ENCODE measurements at places on chromosomes 16 and 17.

DNA sequence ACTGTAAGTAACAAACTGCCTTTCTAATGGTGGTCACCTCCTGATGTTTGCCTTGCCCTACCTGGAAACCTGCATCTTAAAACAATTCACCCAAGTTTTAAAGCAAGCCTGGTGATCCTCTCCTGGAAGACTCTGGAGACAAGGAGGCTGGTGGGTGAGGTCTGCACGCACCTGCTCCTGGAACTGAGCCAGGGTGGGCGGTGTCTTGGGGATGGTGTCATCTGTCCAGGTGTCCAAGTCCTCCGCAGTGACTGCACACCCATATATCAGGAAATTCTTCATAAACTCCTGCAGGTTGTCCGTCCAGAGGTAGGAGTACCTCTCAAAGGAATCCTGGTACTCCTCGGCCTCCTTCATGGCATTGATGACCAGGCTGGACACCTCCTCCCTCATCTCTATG, 44.9 kb downstream of the DNAH17 start:
- no peak for DNase-seq

DNA sequence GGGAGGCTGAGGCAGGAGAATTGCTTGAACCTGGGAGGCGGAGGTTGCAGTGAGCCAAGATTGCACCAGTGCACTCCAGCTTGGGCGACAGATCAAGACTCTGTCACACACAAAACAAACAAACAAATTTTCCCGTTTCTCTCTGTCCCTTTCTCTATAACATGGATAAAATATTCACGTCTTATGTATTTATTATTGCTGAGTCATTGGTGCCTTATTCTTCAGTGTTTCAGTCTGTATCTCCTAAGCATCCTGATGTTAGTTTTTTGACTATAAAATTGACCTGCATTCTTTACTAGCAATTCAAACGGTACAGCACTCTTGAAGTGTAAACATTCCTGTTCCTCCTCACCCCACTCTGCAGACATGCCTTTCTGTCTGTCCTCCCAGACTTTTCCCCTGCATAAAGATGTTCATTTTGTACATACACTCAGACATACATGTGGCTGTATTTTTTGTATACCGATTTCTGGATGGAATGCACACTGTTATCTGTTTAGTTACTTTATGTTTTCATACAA, 16.4 kb downstream of the DHODH start:
- DNase-seq = no peak

DNA sequence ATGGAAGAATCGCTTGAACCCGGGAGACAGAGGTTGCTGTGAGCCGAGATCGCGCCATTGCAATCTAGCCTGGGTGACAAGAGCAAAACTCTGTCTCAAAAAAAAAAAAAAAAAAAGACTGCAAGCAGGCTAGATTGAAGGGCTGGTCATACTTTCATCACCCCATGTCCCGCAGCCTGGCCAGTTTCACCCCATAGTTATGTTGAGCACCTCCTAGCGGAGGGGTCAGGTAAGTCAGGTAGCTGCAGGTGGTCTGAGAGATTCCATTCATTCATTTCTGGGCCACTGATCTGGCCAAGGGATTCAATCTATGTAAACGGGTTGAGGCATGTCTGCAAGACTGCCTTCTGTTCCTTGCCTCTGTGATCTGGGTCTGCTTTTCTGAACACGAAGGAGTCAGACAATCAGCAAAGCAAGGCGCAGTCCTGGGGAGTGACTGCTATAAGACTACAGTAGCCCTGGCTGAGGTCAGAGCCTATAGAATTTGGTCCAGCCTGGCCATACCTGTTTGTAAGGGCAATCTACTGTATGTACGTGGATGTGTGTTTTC, 23.6 kb upstream of the BPTF start:
- DNase-seq = no peak

DNA sequence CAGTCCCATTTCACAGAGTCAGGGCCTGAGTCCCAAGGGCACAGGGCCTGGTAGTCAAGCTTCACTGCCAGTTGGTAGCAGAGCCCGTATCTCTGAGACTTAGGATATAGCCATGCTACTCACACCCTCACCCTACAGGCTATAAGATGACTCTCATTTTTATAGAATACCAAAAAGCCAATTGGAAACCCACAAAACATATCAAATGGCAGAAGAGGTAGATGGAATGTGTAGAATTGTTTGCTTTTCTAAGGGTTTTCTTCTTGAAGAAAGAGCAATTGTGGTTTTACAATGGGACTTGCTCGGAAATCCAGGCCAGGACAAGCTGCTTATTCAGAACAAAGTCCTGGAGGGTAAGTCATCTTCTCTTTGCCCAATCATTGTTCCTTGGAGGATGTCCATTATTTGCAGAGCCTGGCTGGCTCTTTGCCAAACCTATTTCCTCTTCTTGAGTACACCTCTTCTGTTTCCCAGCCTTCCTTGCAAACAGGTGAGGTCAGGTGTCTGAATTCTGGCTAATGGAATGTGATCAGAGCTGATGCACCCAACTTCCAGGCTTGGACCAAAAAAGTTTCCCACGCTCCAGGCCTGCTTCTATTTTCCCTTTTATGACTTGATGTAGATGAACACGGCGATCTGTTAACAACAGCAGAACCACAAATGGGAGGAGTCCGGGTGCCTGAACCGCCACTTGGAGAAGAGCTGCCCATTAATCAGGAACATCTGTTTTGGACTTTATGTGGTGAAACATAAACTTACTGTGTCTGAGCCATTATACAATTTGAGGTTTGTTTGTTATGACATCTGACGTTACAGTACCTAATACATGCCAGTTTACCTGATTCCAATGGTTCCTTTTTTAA, 16.9 kb upstream of the CCL22 start:
- peak; percentile 20 for DNase-seq

DNA sequence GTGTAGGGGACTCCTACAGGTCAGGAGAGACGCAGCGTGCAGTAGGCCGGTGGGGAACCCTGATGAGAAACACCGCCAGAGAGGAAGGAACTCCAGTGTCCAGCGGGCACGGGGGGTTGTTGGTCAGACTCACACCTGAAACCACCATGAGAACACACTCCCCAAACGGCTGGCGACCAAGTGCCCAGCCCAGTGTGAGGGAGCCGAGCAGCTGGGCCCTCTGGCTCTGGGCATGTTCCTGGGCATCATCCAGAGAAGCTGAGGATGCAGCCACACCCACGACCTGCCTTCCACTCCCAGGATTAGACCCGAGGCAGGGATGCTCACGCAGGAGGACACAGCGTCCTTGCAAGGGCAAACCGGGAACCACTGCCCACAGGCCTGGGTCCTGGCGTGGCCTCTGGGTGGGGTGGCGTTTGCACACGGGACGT, 108.3 kb upstream of the ZNF750 start:
- no peak for DNase-seq

- no peak for DNase-seq
Observed at GRCh38 chr16:24414534-24414933, 124.8 kb upstream of the RBBP6 start.

- no peak for DNase-seq
Observed at GRCh38 chr16:30023586-30023985, 588 bp downstream of the C16orf92 start.

GRCh38 chr17:43846963-43847371, at the start of gene CD300LG:
Gene CD300LG (plus strand): TSS chr17:43847176. CDS start chr17:43847217, 41 bp downstream.
- DNase-seq = peak; percentile 54

- DNase-seq = no peak
Observed at GRCh38 chr16:29231244-29231643, 175.3 kb downstream of the NPIPB11 start.

DNA sequence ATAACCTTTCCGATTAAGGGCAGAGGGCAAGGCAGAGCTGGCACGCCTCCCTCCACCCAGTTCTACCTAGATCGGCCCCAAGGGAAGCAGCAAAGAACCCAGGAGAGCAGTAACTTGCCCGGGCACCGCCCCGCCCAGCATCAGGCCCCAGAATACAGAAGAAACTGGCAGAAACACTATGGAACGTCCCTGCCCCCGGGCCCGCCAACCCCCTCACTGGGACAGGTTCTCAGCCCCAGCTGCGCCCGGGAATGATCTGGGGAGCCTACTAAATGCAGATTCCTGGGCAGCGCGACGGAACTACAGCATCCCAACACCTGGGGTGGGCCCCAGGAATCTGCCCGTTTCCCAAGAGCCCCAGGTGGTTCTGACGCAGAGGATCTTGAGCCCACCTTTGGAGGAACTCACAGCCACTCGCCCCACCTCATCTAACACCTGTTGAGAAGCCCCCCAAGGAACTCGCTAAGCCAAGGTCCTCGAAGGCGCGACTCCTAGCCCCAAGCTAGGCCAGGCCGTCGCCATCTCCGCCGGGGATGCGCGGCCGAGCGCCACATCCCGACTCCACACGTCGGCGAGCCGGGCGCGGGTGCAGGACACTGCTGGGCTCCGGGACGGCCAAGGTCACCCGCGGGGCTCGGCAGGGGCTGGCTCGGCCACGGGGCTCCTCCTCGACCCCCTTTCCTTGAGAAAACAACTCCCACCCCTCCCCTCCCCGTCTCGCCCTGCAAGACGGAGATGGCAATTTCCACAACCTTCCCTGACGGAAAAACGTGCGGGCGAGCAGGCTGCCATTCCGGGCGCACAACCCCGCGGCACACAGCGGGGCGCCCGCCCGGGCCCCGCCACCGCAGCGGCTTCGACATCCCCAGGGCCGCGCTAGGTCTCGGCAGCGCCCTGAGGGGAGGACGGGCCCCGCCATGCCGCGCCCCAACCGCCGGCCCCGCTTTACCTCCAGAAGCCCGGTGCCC, 913 bp downstream of the CDIP1 start:
- no peak for DNase-seq

DNA sequence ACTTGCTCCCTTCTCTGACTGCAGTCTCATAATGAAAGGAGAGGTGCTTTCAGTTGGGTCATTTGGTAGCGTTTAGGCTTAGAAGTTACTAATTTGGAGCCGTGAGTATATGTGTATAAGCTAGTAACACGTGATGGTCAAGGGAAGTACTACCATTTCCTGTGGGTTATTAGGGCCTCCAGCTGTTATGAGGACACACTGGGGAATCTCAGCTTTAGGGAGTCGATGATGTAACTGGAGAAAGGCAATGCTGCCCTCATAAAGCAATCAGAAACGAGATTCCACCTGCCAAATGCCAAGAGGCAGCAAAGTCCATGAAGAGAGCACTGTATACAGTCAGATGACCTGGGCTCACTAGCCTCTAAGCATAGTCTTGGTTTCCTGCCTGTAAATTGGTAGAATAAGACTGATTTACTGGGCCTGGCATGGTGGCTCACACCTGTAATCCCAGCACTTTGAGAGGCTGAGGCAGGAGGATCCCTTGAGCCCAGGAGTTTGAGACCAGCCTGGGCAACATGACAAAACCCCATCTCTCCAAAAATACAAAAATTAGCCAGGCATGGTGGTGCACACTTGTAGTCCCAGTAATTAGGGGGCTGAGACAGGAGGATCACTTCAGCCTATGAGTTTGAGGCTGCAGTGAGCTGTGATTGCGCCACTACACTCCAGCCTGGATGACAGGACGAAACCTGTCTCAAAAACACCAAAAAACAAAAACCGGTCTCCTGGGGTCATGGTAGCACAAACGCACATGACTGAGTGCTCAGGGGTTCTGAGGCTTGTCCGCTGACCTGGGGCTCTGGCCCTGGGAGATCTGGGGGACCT, 53.0 kb downstream of the SF3B3 start:
- no peak for DNase-seq

- no peak for DNase-seq
Observed at GRCh38 chr16:52558448-52558847, 11.5 kb upstream of the TOX3 start.

- no peak for DNase-seq
Observed at GRCh38 chr17:80089762-80090161, 11.6 kb upstream of the GAA start.

DNA sequence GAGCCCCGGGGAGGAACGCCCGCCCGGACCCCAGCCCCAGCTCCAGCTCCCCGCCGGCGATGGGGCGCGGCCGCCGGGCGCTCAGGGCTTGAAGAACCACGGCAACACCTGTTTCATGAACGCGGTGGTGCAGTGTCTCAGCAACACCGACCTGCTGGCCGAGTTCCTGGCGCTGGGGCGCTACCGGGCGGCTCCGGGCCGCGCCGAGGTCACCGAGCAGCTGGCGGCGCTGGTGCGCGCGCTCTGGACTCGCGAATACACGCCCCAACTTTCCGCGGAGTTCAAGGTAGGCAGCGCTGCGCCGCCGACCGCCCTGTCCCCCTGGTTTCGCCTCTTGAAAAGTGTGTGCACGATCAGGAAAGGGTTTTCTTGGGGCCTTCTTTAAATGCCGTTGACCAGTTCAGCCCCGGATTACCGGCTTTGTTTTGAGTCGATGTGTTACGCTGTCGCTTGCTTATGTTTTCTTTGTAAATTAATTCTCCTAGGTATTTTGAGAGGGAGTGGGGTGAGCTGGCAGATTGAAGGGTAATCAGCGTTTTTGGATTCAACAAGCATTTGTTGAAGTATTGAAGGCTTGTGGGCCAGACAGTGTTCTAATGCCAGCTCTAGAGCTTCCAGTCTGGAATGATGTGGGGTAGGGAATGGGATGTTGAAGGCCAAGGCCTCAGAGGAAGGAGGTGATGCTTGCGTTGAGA, 681 bp downstream of the USP43 start:
- DNase-seq = peak; percentile 10

DNA sequence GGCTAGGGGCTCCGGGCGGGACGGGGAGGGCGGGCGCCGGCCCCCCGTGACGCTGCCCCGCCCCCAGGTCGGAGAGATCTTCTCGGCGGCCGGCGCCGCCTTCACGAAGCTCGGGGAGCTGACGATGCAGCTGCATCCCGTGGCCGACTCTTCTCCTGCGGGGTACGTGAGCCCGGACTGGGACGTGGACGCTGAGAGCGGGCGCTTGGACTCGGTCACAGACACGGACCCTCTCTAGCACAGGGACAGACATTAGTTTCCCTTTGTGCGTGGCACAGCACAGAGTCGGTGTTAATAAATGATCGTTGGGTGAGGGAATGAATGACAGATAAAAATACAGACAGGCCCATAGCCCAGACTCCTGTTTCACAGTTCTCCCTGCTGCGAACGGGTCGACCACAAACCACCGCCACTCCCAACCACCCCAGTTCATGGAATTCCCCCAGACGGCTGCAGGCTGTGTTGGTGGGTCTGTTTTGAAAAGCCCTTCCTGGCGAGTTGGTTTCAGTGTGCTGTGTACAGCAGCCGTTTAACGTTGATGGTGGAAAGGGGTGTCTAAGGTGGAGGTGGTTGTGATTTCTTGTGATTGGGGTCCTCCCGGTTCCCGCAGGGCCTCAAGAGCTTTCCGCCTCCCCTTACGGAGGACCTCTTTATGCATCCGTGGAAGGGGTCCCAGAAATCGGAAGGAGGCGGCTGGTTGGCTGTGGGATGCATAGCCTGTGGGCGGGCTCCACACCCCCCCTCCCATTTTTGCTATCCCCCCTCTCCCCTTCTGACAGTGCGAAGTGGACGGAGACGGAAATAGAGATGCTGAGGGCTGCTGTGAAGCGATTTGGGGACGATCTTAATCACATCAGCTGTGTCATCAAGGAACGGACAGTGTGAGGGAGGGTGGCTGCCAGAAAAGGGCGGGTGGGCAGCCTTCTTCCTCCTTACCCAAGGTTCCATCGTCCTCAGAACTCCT, 2.9 kb downstream of the RNASEK start:
- DNase-seq = peak; percentile 30

DNA sequence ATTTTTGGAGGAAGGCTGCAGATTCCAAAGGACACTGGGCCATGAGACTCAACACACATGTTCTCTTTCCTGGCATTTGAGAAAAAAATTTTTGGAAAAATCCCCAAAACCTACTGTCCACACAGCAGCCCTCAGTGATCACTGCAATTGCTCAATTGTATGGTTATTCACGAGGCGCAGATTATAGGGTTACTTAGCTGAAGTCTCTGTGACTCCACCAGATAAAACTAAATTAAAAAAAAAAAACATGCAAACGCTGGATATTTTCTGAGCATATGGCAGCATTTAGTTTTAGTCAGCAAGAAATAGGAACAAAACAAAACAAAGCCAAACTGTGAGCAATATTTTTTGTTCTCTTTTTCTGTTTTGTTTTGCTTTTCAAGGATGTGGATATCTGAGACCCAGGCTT, 83.8 kb upstream of the FAM20A start:
- DNase-seq = peak; percentile 51

GRCh38 chr16:78510496-78510895, 411.0 kb downstream of the WWOX start:
- no peak for DNase-seq

Data from muscle of back (tissue), 13 donors.